Naive thymus-derived CD4-positive, alpha-beta T cell (primary cell): ENCODE measurements at places on chromosomes 5 and 9.

- DNase-seq: no peak
Measured at GRCh38 chr5:78499485-78499884, 139.1 kb downstream of the SCAMP1 start.

DNA sequence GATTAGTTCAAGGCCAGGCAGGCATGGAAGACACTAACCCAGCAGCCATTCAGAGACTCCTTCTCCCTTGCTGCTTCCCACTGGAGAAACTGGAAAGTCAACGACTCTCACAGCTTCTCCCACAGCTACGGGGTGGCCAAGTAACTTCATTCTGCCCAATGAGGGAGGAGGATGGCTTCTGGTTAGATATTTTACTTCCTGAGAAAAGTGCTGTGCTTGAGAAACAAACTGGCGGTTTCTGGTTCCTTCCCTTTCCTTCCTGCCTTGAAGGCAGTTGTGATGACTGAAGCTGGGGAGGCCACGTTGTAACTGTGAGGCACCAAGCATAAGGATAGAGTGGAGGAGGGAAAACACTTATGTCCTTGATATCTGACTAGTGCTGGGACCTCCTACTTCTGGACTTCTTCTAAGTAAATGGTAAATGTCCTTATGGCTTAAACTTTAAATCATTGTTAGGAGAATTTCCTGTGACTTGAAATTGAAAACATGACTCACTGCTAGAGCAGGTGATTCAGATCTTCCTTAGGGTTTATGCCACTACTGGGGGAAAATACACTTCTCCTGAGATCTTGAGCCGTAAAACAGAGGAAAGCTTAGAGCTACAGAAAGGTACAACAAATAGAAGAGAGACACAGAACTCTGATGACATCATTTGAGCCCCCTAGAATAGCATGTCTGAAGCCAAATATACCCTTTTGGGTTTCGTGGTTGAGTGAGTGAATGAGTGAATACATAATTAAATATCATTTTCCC is 3.1 kb upstream of the GNPDA1 start:
- DNase-seq: peak; percentile 47

DNA sequence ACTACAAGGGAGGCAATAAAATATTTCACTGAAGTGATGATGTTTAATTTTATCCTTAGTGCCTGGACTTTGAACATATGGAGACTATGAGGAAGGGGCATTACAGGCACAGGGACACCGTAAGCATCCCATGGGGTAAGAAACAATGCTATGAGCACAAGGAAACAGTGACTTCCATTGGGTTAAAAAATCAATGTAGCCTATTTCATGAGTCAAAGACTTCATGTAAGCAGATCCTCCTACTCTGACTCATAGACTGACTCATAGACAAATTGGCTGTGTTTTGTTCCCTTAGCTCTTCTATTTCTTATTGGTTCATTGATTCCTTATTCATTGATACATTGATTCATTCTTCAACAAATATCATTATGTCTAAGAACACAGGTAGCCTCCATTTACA is 351.0 kb downstream of the PRELID2 start:
- no peak for DNase-seq

DNA sequence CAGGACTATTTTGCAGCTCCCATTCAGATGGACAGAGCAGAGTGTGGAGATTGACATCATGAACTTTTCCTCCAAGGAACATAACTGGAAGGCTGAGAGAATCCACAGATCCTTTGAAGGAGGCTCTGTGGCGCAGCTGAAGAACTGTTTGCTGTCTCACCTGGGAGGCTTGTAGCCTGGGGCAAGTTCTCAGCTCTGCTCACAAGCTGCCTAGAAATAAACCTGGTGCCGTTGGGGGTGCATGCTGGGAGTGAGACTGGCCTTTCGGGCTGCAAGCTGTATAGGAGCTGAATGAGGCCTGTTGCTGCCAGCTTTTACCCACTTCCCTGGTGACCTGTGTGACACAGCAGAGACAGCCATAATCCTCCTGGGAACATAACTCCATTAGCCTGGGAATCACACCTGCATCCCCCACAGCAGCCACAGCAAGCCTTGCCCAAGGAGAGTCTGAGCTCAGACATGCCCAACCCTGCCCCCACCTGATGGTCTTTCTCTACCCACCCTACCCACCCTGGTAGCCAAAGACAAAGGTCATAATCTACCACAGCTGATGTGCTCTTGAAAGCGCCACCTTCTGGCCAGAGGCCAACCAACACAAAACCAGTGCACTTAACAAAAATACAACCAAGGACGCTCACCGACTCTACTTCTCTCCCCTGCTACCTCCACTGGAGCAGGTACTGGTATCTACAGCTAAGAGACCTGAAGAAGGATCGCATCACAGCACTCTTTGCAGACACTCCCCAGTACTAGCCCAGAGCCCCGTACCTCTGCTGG is 205.1 kb upstream of the MRPS30 start:
- DNase-seq: no peak

DNA sequence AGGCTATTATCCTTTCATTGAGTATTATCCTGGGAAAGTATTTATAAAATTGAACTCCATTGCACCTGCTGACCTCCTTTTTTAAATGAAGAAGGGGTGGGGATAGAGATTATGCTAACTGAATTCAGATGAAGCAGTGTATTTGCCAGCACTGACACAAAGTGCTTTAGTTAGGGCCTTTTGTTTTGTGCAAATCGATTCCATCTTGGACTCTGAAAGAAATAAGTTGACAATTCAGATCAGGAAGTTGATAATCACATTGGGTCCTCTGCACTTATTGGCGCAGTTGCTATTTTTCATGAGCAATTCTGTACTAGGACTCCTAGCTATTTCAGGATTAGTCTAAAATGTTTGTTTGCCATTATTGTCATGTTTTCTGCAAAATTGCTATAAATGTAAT is 101.6 kb upstream of the FSD1L start:
- DNase-seq: no peak

GRCh38 chr5:54638106-54638505 is 120.5 kb downstream of the SNX18 start:
- DNase-seq: no peak

DNA sequence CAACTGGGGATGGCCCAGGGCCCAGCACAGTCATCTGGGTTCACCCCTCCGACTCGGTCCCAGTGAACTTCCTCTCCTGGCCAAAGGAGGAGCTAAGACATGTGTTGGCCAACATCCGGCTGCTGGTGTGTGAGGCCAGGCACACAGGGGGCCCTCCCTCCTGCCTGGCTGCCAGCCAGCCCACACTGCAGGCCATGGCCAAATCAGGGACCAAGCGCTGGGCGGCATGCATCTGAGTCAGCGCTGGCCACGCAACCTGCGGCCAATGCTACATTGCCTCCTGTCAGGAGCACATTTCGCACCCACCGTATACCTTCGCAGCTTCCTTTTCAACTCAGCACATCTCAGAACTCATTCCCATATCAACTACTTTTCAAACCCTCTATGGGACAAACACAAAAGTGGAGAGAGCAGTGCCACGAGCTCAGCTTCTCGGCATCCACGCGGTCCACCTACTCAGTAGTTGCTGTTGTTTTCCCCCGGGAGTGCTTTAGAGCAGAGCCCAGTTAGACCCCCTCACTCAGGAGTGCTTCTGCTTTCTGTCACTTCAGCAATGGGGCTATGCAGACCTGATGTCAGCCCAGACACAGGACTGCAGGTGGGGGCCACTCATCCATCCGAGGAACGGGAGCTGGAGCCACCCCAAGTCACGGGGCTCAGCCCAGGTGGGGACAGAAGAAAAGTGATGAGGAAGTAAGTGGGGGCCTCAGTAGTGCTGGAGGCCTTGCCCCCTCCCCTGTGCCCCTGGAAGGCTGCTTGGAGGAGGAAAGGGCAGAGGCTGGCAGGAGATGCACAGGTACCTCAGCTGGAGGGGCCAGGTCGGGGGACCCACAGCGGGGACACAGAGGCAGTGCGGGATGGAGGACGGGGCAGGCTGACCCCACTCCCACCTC is 13.9 kb downstream of the NINJ1 start:
- no peak for DNase-seq

- DNase-seq: no peak
Measured at GRCh38 chr5:118551031-118551430, 437.3 kb downstream of the DTWD2 start.
